ENCODE measurements at places on chromosomes 11 and 22.

GRCh38 chr11:27914080-27914479, 193.9 kb downstream of the KIF18A start:
- DNase-seq = no peak

DNA sequence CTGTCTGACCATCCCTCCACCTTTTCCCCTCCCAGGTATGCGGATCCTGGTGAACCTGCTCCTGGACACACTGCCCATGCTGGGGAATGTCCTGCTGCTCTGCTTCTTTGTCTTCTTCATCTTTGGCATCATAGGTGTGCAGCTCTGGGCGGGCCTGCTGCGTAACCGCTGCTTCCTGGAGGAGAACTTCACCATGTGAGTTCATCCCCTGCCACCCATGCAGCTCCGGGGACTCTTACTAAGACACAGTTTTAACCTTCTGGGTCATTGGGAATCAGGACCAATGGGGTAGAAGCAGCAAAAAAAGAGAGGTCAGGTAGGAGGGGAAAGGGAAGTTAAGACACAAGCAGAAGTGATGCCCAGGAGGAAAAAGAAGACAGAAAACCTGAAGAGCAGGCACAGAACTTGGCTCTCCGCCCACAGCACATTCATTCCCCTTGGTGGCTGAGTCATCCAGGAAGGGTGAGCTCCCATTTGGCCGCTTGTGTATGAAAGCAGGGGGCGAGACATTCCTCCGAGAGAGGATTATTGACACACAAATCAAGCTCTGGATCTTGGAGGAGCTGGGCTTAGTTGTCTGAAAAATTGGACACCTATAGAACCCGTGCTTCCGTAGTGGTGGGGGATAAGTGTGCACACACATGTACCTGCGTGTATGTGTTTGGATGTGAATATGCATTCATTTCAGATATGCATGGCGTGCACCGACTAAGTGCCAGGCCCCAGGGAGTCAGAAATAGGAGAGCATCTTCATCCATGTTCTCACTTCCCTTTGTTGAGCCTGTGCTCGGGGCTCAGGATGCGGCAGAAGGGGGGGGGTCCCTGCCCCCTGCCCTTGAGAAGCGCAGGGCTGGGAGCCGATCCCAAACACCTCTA, 64.2 kb downstream of the CACNA1I start:
- DNase-seq = no peak

DNA sequence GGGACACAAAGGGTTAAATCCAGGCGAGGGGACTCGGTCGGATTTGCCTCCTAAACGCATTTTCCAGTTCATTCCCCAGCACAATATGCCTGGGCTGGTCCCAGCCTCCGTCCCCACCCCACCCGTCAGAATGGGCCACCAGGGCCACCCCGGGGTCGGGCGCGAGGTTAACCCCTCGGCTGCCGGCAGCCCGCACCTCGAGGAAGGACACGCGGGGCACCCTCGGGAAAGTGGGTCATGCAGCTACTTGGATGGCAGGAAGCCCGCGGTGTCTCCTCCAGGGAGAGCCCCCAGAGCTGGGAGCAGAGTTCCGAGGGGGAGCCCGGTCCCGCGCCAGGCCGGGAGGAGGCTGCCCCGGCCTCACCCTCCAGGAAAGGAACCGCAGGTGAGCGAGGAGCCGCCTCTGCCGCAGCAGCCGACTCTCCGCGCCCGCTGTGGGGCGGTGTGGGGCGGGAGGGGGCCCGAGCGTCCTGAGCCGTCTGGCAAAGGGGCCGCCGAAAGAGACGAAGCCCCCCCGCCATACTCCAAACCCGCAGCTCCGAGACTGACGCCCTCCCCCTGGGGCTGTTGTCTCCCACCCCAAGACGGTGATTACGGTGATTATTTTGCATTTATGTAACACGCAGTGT, 1.4 kb downstream of the NECTIN1 start:
- no peak for DNase-seq

GRCh38 chr11:20243974-20244373, 83.7 kb upstream of the DBX1 start:
- DNase-seq = no peak

DNA sequence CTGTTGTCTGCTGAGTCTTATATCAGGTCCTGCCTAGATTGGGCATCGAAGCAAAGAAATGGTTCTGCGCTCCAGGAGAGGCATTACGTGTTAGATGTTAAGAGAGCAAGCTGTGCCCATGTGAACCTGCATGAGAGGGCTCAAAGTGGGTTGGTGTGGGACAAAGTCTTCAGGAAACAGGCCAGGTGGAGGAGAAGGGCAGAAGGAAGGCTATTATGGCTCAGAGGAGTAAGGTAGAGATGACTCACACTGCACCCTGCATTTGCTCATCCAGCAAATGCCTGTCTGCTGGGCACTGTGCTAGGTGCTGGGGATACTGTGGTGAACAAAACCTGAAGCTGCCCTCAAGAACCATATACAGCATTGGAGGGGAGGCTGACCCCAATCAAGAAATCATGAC, 5.8 kb downstream of the USP35 start:
- DNase-seq = no peak

DNA sequence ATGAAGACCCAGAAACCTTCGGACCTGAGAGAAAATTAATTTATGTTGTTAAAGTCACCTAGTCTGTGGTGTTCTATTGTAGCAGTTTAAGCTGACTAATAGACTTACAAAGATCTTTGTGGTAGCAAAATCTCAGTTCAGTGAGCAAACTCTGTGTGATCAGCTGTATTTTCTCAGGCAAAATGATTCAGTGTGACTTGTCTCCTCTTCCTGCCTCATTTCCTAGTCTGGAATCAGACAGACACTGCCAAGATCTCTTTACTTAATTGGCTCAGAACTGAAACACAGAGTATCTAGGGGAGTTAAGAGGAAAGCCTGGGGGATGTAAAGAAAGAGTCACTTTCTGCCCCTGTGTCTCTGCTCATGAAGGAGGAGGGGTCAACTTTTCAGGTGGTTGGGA, 564.7 kb downstream of the KCNA4 start:
- no peak for DNase-seq

- no peak for DNase-seq
These were observed 42.0 kb downstream of the CD82 start for GRCh38 chr11:44607319-44607962.

- DNase-seq = no peak
These were observed at the start of gene NAALAD2 for GRCh38 chr11:90134478-90135003. Gene NAALAD2 (plus strand): TSS chr11:90134663. CDS start chr11:90134759, 96 bp downstream.

DNA sequence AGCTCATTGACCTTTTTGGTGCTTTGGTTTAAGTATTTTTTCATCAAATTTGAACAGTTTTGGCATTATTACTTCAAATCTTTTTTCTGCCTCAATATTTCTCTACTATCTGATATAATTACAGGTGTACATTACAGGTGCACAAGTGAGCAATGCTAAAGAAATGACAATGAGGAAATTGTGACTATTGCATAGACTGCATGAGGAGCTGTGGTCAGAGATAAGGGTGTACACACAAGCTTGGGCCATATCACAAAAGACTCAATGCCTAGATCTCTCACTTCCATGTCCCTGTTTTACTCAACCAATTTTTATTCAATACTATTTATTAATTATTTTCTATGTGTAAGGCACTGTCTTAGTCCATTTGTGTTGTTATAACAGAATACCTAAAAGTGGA, 251.0 kb upstream of the UBASH3B start:
- no peak for DNase-seq

DNA sequence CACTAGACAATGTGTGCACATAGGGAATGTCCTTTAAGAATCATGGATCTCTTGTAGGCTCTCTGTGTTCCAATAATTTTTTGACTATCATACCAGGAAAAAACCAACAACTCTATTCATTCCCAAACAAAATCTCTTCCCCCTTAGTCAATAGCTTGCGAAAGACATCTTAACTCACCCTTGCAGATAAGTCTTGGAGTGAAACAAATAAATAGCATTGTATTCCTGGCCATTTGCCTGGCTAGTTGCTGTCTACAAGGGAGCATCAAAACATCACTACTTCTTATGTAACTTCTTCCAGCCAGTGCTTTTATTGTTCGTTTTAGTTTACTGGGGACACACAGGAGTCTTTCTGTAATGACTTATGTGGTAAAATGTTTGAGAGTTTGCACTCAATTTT, 29.4 kb downstream of the SCN3B start:
- DNase-seq = no peak
